Stimulated activated CD8-positive, alpha-beta memory T cell treated with anti-CD3 and anti-CD28 coated beads, Interleukin-2, amount 100 ng/mL, for 1 hour (primary cell): ENCODE measurements at places on chromosomes 5 and 9.

GRCh38 chr5:168328814-168329213, 37.4 kb downstream of the WWC1 start:
- no peak for DNase-seq

DNA sequence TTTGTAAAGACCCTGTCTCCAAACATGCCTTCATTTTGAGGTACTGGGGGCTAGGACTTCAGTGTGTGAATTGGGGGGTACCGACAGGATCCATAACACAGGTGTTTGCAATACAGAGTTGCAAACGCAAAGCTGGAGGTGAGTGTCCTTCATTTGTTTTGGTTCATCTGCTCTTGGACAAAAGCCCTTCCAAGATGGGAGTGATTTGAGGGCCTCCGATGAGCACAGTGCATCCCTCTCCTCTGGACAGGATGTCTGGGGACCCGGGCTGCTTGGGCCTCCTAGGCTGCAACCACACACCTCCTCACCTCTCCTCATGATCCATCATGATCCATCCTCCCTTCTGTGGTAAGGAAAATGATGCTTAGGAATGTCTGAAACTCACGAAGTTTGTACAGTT, 23.8 kb downstream of the FGD3 start:
- DNase-seq: no peak

- DNase-seq: no peak
Observed at GRCh38 chr5:108884736-108885135, 137.0 kb downstream of the FER start.

GRCh38 chr5:82072138-82072537, 100.3 kb downstream of the ATG10 start:
- no peak for DNase-seq

DNA sequence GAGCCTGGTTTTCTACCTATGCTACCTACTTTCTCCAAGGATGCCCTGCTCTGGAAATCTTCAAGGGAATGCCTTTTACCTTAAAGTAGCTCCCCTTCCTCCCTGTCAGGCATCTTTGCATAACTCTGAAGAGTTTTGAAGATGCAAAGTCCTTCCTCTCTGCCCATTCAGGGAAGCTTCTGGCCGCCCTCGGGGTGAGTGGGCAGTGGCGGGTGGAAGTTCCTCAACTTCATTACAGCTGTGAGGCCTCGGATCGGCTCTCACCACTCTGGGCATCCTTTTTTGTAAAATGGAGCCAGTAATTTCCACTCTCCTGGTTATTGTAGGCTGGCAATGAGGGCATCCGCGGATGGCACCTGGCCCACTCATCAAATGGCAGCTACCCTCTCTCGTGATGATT, 31.7 kb upstream of the STXBP1 start:
- no peak for DNase-seq

DNA sequence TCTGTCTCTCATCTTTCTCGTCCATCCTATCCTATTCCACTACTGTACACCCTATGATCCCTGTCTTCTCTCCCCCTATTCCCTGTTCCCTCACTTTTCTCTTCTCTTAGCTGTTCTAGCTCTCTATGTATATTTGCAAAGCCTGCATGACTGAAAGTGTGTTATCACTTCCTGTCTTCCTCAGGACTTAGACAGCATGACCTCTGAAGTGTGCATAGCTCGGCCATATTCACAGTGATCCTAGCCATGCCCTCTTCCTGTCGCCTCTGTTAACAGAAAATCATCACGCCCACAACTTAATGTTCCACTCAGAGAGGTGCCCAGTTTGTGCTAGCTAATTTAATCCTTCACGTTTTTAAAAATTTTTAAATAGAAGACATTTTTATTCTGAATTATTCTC, 35.8 kb upstream of the CDH6 start:
- DNase-seq: no peak

- DNase-seq: no peak
Observed at GRCh38 chr5:10130881-10131280, 118.8 kb downstream of the ATPSCKMT start.

GRCh38 chr5:171336521-171337209, 27.6 kb downstream of the TLX3 start:
- no peak for DNase-seq

DNA sequence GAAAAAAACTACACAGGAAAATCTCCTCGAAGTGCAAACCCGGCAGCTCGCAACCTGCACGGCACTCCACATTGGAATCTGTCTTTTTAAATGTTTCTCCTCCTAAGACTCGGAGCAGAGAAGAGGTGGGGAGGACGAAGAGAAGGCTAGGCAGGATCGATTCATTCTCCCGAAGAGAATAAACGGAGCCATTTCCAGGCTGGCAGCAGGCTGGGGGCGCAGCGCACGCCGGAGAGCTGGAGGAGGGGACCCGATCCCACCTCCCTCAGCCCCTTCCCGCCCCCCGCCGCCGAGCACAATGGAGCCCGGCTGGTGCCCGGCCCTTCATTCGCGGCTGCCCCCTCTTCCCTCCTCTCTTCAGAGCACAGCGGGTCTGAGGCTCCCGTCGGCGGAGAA, 628 bp downstream of the HOMER1 start:
- no peak for DNase-seq

DNA sequence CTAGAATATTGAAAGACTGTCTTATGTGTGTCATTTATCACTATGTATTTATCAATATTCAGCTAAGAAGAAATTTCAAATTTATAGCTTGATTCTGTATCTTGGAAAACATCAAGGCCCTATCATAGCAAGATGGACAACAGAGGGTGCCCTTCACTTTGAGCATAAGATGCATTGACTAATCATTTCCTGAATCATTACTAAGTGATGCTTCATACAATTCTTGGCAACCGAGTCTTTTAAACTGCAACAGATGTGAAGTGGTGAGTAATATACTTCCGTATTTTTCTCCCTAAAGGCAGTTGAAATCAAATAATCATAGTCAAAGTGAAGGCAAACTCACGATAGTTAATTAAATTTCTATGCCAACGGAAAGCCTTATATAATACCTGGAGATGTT, 318.6 kb upstream of the RGMB start:
- DNase-seq: no peak

DNA sequence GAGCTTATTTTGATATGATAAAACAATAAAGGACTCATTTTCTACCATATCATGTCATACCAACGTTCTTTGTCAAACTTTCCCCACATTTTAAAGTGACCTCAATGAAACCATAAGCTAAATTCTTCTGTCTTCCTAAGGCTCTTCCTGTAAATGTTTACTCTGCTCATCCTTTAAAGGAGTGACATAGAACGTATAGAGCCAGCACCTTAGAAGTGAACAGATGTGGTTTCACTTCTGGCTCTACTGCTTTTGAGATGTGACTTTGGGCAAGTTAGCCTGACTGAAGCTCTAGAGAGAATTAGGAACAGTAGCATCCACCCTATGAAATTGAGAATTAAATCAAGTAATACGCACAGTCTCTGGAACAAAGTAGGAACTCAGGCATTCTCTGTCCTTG, 24.1 kb downstream of the SAR1B start:
- no peak for DNase-seq

- DNase-seq: no peak
Observed at GRCh38 chr9:91733006-91733624, 216.9 kb downstream of the ROR2 start.

GRCh38 chr5:4700069-4700468, 440.1 kb upstream of the ADAMTS16 start:
- no peak for DNase-seq

- no peak for DNase-seq
Observed at GRCh38 chr5:176809544-176810080, 747 bp upstream of the UNC5A start.

- no peak for DNase-seq
Observed at GRCh38 chr9:88458716-88459465, 70.6 kb downstream of the SPIN1 start.

DNA sequence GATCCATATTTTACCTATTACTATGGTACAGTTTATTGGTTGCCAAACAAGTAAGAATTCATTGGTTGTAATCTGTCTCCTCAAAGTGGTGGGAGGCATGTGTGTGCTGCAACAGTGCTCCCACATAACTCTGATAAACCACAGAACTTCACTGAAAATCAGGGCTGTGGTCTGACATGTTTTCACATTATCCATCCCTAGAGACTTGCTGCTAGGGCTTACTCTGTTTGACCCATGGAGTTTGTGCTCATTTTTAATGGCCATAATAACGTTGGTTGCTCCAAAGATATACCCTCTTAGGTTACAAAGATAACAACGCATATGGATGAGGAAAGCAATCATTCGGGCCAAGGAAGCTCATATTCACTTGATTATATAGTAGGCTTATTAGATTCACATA, 37.0 kb downstream of the HACD4 start:
- no peak for DNase-seq

DNA sequence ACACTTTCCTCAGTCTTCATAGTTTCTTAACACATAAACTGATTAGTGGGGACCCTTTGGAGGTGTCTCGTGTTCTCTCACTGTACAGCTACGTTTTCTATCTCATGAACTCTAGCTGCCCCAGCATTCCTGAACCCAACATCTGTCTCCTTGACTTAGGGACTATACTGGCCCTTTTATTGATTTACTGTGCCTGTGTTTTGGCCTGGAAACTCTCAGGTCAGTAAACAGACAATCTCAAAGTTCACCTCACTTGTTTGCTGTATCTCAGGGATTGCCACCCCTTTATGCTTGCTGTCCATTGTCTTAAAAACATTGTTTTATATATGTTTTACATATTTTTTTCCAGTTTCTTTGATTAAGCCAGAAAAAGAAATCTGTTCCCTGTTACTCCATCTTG, 222.8 kb downstream of the FAM170A start:
- DNase-seq: no peak

- no peak for DNase-seq
Observed at GRCh38 chr5:170486371-170486770, 17.4 kb upstream of the KCNIP1 start.

DNA sequence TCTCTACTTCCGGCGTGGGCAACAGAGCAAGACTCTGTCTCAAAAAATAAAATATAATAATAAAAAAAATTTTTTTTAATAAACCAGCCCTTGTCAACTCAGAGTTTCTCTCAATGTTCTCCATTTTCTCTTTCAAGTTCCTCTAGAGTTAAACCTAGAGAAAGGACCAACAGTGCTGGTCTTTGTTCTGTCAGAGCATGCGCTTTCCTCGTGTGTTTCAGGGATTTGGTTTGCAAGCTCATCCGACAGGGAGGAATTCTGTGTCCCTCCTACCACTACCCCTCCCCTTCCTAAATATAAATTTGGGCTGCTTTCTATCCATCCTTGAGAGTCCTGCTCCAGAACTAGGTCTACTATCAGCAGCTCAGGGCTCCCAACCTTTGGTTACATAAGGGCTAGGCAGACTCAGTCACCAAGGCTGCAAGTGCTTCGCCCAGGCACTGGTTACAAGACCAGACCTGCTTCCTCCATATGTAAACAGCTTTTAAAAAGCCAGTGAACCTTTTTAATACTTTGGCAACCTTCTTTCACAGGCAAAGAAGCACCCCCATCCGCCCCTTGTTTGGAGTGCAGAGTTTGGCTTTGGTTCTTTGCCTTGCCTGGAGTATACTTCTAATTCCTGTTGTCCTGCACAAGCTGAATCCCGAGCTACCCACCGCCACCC, 13.5 kb downstream of the SETX start:
- DNase-seq: no peak

DNA sequence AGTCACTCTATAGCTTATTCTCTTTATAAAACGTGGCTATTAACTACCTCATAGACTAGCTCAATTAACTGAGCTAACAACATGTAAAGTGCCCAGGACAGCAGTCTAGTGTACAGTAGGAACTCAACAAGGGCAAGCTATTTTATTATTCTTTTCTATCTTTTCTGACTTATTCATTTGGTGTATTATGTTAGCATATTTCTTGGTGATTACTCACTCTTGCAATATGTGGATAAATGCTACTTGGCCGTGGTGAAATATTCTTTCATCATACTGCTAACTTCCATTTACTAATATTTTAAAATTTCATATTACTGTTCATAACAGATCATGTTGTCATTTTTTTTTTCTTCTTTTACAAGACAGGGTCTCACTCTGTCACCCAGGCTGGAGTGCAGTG, 4.9 kb downstream of the SLC25A51 start:
- no peak for DNase-seq

GRCh38 chr9:113635586-113635985, 172.1 kb downstream of the RGS3 start:
- no peak for DNase-seq

- no peak for DNase-seq
Observed at GRCh38 chr5:156356238-156356637, 29.3 kb downstream of the SGCD start.

DNA sequence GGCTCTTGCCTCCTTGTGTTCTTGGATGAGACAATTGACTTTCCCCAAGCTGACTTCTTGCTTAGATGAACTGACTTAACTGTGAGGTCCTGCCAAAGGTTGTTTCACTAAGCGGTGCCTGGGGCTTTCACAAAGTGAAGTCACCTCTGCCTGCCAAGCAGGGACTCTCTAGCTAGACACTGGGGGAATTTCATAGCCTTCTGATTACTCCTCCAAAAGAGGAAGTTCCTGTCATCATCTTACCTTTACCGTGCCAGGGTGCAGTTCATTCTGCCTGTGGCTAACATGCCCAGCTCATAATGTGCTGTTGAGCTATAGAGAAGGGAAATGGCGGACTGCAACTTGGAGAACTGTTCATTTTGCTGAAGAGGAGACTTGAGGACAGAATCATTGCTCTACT, 472.0 kb upstream of the WWC1 start:
- DNase-seq: no peak

- DNase-seq: no peak
Observed at GRCh38 chr5:155050384-155051019, 36.9 kb downstream of the KIF4B start.

GRCh38 chr5:58475404-58475803, 15.5 kb upstream of the PLK2 start:
- DNase-seq: no peak

- DNase-seq: no peak
Observed at GRCh38 chr5:98749046-98749445, 24.4 kb upstream of the RGMB start.

DNA sequence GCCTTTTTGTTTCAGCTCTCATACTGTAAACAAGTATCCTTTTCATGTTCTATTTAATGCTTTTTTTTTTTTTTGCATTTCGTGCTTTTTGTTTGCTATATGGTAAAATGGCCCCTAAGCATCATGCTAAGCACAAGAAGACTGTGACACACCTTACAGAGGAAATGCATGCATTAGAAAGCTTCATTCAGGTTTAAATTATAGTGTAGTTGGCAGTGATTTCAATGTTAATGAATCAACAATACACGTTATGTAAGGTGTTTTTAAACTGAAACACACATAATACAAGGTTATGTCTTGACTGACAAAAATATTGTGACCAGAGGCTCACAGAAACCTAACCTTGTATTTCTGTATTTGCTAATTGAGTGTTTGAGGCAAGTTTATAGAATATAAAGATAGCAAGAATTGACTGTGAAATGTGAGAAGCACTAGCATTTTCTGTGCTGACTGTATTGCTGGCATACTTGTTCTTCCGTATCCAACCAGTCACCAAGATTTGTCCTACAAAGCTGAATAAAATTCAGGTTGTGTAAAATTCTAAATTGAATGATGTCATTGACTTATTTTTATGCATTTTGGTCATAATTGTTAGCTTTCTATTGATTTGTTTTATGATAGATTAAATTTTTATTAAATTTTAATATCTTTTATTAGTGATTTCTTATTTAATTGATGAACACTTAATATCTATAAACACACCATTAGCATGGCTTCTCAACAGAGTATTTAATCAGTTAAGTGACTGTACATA, 4.1 kb downstream of the CFAP95 start:
- no peak for DNase-seq

GRCh38 chr5:30768056-30768690, 425.3 kb upstream of the CDH6 start:
- DNase-seq: no peak

GRCh38 chr5:100889165-100889743, 13.8 kb downstream of the ST8SIA4 start:
- DNase-seq: no peak
